ENCODE measurements at places on chromosomes 16 and 17.

DNA sequence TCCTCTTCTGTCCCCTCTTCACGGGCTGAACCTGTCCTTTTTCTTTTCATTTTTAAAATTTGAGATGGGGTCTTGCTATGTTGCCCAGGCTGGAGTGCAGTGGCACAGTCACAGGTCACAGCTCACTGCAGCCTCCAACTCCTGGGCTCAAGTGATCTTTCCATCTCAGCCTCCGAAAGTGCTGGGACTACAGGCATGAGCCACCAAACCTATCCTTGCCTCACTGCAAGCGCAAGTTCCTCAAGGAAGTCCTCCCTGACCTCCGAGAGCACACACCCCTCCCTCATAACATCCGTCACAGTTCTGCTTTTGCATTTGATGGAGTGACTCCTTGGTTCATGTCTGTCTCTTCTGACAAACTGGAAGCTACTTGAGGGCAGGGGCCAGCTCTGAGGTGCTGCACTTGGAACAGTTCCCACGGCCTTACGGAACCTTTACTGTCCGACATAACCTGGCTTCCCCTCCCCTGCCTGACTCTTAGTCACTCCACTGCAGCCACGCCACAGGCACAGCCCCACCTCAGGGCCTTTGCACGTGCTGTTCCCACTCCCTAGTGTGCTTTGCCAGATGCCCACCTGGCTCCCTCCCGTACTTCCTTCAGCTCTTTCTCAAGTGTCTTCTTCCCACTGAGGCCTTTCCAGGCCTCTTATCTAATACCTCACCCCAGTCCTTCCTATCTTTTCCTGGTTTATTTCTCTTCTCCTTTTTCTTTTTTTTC is 4.4 kb downstream of the TBX6 start:
- no peak for DNase-seq

DNA sequence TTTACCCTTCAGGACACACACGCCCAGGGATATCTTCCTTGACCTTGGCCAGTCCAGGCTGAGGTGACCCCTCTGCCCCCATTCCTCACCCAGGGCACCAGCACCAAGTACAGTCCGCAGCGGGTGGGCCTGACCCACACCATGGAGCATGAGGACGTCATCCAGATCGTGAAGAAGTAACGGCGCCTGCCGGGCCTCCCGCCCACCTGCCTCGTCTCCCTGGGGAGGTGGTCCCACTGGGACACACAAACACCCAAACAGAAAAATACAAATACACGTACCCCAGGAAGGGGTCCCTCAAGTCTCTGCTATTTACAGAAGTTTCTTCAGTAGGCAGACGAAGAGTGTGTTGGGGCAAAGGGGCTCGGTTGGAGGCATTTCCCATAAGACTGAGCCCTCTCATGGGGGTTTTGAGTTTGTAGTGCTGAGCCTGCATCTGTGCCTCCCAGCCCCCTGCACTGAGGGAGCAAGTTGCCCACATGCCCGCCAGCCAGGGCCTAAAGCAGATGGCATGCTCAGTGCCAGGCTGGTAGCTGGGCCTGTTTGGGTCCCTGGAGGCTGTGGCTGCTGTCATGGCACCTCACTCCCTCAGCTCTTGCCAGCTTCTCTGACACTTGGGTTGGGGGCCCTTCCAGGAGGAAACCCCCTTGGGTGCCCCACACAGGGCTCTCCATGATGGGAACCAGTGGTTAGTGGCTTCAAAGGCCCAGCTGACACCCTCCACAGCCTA is 1.3 kb upstream of the MYO15A start:
- no peak for DNase-seq

GRCh38 chr16:143456-143855 is 5.0 kb upstream of the NPRL3 start:
- no peak for DNase-seq

GRCh38 chr17:76359375-76359774 is 5.7 kb upstream of the PRPSAP1 start:
- no peak for DNase-seq

- no peak for DNase-seq
Measured at GRCh38 chr17:83075270-83075880, 4.0 kb upstream of the METRNL start.

- DNase-seq, result no peak
Measured at GRCh38 chr16:69909760-69910159, 41.4 kb upstream of the CLEC18A start.

DNA sequence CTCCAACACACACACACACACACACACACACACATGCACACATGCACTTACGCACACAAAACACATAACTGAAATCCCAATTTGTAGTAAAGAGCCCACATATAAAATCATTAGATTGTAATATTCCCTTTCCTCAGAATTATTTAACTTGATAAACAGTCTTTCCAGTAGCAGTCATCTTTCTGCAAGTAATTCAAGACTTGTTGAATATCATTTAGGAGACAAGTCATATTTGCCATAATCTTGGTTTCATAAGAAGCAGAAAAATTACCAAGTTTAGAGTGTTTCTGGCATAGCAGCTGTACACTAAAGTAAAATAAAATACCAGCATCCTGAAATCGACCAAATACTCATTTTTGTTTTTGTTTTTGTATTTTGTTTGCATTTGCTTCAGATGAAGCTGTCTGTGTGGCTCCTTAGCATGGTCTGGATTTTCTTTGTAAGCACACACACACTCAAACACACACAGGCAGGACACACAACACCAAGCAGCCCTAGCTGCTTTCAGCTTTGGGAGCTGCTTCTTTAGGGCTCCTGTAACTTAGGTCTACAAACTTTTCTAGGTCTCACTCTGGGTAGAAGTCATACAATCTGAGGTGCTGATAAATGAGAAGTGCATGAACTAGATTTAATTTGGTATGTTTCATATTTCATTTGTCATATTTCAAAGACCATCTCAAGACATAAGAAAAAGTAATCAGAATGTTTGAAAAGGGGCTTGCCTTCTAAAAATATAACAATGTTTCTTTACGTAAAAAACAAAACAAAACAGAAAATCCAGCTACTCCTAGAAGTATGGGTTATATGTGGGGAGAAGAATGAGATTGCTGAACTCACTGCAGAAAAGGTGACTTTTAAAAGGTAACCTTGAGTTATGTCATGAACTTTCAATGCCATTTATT is 3.0 kb downstream of the SALL1 start:
- DNase-seq, result no peak

GRCh38 chr17:73371285-73371684 is 59.5 kb upstream of the CDC42EP4 start:
- DNase-seq, result no peak

- DNase-seq, result no peak
Measured at GRCh38 chr17:78840530-78840779, 159 bp downstream of the USP36 start.

DNA sequence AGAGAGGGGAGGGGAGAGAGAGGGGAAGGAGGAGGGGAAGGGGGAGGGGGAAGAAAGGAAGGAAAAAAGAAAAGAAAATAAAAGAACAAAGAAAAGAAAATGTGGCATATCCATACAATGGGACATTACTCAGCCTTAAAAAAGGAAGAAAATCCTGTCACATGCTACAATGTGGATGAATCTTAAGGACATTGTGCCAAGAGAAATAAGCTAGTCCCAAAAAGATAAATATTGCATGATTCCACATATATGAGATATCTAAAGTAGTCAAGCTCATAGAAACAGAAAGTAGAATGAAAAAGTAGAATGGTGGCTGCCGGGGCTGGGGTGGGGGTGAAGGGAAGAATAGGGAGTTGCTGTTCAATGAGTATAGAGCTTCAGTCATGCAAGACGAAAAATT is 40.4 kb downstream of the CNGB1 start:
- DNase-seq, result no peak

- no peak for DNase-seq
Measured at GRCh38 chr17:69012895-69013805, 47.6 kb downstream of the ABCA9 start.

DNA sequence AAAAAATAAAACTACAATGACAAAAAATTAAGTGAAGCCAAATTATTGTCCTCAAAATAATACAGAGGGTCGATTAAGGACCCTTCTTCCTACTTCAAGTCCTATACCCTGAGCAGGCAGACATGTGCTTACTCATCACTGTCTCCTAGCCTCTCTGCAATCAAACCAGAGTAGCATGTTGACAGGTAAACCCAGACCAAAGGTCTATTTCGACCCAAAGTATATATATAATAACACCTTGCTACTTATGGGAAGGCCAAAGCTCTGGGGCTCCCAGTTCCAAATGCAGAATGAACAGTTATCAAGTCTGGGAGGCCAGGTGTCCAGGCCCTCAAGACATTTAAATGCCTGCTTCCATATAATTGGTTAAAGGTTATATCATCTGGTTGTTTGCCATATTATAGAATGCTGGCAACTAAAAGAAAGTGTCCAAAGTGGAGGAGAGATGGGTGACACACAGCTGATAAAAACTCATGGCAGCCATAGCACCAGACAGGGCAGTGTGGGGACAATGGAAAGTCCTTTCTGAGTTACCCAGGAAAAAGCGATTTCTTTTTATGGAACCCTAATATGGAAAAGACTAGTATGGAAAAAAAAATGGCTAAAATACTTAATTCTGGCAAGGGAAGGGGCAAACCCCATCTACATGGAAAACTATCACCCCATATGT is 53.6 kb downstream of the N4BP1 start:
- no peak for DNase-seq

DNA sequence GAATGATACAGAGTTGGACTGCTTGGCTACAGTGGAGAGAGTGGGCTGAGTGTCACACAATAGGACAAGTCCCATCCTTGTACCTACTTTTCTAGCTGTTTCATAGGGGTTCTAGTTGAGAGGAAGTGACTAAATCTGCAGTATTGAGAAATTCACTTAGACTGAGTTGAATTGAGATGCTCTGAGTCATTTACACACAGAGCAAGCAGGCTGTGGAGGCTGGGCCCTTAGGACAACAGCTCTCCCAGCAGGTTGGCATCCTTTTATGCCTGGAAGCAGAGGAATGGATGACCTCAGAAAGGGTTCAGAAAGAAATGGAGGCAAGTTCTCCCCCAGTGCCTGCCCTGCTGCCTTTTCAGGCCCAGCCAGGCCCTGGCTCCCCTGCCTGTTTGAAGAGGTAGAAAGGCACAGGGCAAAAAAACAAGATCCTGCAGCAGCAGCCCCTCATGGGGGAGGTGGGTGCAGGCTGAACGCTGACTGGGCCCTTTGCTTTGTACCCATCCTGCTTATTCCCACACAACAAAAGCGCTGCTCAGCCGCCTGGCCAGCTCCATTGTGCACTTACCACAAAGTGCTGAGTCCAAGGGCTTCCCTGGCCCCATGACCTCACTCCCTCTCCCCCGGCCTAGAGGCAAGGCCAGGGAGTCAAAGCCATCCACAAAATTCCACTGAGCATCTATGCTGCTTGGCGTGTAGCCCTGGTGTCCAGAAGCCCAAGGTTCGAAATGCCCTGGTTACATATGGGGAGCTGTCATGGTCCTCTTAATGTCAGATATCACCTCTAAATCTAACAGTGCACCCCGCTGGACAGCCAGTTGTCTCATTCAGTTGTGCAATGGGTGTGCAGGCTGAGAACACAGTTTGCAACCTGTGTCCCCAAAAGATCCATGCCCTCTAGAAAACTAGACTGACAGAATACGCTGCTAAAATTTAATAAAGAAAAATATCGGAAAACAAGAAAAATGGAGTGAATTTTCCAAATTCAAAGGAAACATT is 5.4 kb upstream of the CRYBA1 start:
- DNase-seq, result no peak

GRCh38 chr17:67390646-67391361 is 13.7 kb downstream of the PITPNC1 start:
- DNase-seq, result peak; percentile 78

DNA sequence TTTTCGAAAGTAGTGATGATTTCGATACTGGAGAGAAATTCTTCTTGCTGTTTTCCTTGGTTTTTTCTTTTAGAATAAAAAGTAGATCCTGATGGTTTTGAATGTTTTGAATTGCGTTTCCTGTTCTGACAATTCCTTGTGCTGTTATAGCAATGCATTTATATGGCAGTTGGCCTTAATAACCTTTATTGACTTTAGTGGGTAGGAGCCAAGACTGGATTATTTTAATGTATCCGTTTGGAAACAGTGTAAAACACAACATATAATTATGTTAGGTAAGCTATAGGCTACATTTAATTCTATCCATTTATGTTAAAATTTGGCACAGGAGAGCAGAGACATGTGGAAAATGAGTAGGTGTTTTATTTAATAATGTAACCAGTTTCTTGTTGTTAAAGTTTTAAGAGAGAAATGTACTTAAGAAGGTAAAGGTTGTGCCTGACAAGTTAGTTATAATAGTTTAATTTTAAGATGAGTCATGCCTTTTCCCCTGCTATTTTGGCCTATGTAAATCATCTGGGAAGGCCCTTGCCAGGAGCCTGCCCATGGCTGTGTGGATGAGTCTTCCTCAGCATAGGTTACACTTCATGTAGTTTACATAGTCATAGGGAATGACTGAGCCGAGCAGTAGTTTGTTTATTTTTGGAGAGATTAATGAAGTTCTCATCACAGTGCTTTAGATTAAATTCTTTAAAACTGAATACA is 189.9 kb downstream of the FTO start:
- no peak for DNase-seq

All from activated CD4-positive, alpha-beta memory T cell treated with anti-CD3 and anti-CD28 coated beads, Interleukin-2, amount 10 ng/mL, durations not matched to agents 7 days and 5 days (primary cell).